ENCODE measurements at places on chromosomes 11 and 22.

GRCh38 chr11:95827696-95828095, 37.4 kb downstream of the CEP57 start:
- DNase-seq, result no peak

GRCh38 chr11:7869467-7869866, 61.6 kb downstream of the OR10A6 start:
- no peak for DNase-seq

DNA sequence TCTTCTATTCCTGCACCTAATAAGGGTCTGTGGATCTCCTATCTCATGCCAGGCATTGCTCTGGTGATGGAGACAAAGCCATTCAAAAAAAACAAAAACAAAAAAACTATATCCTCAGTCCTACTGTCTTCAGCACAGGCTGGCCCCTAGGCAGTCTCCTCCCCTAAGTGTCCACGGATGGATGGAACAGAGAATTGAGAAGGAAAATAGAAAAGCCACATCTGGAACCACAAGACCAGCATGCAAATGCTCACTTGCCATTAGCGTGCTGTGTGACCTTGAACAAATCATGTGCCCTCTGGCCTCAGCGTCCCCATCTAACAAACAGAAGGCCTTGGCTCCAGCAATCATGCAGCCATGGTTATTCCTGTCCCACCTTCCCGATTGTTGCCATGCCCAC, 32.7 kb upstream of the CD82 start:
- no peak for DNase-seq

DNA sequence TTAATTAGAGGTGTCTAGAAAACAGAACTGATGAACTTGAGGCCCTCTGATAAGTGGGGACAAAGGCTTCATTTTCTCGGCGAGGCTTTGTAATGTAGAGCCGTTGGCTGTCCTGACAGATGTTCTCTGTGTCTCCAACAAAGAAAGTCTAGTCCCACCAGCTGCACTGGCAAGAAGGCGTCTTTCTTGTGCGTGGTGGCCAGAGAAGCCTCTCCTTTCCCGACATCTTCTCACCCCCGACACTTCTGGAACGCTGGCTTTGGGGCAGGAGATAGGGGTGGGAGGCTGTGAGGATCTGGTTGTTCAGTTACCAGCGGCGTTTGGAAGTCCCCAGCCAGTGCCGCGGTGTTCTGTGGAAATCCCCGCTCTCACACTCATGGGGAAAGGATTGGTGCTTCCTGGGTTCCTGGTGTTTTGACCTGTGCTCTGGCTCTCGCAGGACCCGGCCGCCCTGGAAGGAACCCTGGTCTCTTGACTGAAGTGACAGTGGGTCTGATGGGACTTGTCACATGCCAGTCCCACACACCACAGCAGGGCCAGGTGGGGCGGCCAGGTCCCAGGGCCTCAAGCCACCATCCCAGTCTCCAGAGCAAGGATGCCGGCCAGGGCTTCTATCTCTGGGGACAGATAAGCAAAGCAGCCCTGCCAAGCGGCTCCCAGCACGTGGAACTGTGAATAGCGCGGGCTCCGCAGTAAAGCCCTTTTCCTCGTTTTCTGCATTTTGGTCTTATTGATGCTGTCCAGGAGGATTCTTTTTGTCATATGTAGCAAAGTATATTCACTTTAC, 23.2 kb downstream of the FADS2 start:
- no peak for DNase-seq

DNA sequence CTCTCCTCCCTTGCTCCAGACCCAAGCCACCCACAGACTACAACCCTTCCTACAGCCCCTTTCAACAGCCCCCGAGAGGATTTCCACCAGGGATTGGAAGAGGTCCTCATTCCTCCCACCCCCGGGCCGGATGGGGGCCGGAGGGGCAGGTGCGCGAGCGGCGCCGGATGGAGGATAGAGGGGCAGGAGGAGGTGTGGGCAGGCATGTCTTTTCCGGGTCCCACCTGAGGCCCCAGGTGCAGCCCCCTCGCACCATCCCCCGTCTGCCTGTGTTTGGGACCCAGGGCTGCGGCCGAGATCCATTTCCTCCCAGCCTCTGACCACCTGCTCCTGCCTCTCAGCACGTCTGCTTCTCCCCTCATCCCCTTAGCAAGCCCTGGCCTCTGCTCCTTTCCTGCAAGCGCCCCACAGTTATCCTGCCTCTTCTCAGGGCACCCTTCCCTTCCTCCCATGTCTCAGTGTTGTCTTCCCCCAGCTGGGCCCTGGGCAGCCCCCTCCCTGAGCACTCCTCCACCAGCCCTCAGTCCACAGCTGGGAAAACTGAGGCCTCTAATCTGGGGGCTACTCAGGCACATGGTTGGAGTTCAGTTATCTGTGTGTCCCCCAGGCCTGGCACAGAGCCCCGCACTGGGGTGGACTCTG, 19.3 kb upstream of the CBX7 start:
- DNase-seq, result no peak

DNA sequence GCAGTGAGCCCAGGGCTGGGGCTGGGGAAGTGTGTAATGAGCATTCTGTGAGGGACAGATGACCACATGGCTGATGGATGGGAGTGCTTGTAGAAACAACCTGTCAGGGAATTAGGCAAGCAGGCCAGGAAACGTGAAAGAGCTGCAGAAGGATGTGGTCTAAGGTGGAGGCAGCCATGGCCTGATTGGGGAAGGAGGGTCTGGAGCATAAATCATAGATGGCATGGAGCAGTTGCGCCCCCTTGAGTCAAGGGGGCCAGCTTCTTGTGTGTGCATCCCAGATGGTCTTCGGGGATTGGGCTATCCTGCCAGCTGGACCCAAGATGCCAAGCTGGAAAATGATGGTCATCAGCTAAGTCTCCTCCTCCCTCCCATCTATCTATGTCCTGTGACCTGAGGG, 119.4 kb upstream of the CLPB start:
- no peak for DNase-seq

DNA sequence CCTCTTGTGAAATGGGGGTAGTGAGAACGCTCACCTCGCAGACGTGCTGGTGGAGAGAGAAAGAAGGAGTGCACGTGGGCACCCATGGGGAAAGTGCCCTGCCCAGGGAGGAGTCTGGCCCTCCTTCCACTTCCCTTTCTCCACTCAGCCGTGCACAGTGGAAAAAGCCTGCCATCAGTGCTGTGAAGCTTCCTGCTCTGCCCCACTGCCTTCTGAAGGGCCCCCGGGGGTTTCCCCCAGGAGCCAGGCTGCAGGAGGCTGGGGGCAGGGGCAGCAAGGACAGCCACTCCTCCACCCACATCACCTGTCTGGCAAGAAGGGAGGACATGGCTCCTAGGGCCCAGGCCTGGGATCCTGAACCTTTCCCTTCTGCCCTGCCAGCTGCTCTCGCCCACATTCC, 7.6 kb downstream of the TP53I11 start:
- no peak for DNase-seq

GRCh38 chr22:24370401-24370800, 57.0 kb upstream of the ADORA2A start:
- no peak for DNase-seq

DNA sequence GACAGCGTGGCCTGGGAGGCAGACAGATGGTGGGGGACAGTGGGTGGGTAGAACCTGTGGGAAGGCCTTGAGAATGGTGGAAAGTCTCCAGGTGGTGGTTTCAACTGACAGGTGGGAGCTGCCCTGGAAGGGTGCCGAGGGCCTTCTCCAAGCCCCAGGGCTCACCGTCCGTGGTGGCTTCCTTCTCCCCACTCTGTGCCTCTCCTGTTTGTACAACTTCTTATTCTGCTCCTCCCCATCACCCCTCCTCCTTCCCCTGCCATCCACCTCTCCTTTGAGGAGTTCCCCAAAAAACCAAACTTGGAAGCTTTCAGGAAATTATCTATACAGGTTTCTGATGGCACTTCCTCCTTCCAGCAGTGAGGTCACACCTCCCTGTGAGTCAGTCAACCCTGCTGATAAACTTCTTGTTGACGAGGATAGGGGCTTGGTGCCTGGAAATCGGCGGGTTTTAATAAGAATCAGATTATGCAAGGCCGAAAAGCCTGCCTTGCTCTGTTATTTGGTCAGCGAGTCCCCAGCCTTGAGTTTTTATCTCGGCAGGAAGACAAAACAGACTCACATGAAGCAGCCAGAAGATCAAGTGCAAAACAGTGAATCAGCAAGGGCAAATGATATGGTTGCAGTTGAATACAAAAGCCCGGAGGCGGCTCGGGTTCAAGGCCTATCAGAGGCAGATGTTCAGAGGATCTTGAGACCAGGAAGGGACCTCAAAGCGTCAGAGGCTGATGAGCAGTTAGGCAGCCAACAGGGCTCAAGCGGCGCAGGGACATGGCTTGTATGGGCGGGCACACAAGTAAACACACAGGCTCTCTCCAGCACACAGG, 9.5 kb upstream of the ST3GAL4 start:
- DNase-seq, result no peak

- no peak for DNase-seq
Observed at GRCh38 chr11:41666951-41667653, 207.7 kb upstream of the LRRC4C start.

DNA sequence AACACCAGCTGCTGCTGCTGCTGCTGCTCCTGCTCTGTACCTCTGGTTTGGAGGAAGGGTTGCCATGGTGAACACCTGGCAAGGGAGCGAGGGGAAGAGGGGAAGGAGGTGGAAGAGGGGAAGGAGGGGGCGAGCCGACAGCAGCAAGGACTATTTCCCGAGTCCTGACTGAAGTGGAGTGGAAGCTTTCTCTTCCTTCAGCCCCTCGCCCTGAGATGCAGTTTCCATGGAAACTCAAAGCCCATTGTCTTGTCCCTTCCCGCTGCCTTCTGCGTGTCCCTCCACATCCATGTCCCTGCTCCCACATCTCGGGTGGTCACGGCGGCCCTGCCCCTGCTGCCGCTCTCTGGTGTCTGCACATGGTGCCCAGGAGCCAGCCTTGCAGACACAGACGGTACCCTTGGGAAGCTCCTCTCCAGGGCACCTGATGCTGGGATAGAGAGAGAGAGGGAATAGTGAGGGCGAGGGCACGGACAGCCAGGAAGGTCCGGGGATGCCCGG, 28.6 kb downstream of the FAM83F start:
- no peak for DNase-seq

DNA sequence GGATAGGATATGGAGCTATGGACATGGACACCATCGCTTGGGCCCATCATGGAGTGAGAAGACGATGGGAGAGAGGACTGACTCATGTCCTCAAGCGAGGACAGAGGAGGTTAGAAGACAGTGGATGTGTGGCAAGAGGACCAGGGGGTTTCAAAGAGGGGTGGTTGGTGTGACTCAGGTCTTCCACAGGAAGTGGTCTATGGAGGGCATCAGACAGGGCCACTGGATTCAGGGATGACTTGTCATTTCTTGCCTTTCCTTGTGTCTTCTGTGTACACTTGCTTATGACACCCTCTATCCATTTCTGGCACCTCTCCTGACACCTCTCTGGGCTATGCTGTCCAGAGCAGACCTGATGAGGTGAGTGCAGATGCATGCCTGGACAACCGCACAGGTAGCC, 115.4 kb downstream of the OSBP2 start:
- no peak for DNase-seq

GRCh38 chr11:67281552-67282150, 7.5 kb upstream of the ANKRD13D start:
- DNase-seq, result no peak

DNA sequence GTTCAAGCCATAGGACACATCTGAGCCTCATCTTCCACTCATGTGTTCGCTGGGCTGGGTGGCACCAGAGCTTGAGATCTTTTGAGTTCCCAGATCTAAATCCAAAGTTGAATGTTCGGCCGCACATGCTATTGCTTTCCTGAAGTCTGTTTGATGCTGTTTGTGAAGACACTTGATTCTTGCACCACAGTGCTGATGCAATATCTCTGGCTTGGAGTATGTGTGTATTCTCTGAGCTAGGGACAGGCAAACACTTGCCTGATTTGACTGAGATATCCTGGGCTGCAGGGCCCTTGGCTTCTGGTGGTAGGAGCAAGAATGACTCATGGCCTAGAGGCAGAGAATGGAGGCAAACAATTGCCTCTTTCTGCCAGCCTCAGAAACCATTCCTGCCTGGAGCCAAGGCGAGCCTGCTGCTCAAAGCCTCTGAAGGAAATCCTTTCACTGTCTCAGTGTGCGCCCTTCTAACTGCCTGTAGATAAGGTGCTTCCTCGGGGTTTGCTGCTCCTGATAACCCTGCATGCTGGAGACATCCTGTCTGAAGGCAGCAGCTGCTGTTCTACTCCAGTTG, 73.0 kb downstream of the CYB5R2 start:
- DNase-seq, result no peak

DNA sequence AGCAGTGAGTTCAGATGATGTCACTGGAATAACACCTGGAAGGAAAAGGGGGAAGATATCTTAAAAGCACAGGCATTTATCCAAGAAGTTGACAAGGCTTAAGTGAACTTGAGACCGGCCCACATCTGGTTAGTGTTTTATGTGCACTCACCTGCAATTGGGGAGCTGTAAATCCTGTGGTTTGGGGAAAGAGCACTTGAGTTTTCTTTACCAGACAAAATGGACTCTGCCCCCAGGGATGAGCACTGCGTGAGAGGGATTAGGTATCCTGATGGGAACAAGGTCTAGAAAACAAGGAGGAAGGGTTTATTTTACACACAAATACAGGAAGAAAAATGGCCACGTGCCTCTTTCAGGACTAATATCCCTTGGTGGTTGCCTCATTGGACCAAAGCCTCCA, 15.2 kb downstream of the E2F8 start:
- no peak for DNase-seq

- no peak for DNase-seq
Observed at GRCh38 chr11:10693509-10694081, at the start of gene IRAG1. TSS of gene IRAG1 (minus strand) at chr11:10693755. CDS start at chr11:10693602, 153 bp downstream.

- no peak for DNase-seq
Observed at GRCh38 chr11:95711162-95711944, 78.2 kb downstream of the FAM76B start.

GRCh38 chr11:32006799-32007388, 84.0 kb upstream of the RCN1 start:
- DNase-seq, result no peak

DNA sequence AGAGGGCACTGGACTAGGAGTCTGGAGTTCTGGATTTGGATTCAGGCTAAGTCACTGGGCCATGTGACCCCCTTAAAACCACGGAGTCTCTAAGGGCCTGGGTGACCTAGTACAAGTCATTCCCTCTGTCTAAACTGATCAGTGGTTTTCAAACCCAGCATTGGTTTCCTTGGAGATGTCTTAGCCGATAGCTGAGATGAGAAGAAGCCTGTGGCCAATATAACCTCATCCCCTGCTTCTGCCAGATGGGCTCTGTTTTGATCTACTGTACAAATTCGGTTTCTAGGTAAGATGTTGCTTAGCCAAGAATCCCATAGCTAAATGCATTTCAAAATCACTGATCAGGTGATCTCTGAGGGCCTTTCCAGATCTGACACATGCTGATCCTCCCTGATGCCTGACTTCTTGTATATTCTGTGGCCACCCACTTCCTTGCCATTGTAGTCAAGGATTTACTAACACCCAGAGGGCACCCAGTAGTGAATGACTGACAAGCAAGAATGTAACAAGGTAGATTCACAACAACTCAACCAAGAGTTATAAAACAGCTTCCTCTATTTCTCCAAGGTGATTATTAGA, 53.1 kb downstream of the GALNT18 start:
- DNase-seq, result no peak

GRCh38 chr22:44642096-44642644, 59.8 kb upstream of the PRR5 start:
- DNase-seq, result no peak

- DNase-seq, result no peak
Observed at GRCh38 chr22:44277386-44278135, 35.2 kb downstream of the SHISAL1 start.
